CD4-positive, alpha-beta T cell treated with Interleukin-10 for 1 hour (primary cell): ENCODE measurements at places on chromosomes 2 and 18.

- DNase-seq: no peak
Measured at GRCh38 chr18:12309683-12310198, 1.7 kb downstream of the TUBB6 start.

DNA sequence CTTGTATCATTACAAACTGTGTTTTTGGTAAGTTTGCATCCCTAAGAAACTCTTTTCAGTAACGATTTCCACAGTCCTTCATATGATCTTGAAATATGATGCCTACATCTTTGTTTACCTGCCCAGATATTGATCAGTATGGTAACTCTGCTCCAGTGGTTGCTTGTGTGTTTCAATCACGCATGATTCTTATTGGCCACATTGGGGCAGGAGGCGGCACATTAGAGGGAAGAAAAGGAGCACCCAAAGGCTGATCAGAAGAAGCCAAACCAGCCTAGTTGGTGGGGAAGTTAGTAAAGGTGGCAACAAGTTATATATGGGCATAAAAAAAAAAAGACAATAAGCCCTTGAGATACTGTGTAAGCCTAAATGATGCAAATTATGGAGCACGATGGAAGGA lies 158.9 kb downstream of the RHBDD1 start:
- no peak for DNase-seq

DNA sequence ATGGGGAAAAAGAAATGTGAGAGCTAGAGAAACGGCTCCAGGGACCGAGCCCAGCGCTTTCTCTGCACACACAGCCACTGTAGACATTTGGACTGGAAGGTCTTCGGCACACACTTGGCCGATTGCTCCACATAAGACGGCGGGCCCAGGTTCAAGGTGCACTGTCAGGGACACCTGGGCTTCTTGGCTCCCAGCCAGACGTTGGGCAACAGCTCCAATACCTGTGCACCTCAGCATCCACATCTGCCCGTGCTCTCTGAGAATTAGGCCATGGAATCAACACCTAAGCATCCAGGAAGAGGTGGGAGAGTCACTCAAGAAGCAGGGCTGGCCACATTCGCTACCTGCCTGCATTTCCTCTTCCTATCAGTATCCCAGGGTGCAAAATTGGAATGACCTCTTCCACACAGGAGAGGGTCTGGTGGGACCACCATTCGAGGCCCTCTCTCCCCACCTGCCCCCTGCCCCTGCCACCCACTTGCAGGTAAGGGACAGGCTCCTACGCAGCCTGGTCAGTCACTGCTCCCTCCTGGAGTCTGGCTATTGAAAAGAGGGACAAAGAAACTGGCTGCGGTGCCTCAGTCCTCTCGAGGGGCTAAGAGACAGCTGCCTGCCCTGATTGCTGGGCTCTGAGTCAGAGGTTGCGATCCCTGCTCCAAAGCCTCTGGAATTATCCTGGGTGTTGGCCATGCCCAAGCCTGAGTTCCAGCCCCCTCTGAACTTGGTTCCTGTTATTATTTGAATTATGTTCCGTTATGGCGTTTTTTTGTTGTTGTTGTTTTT lies 40.1 kb upstream of the TAF1B start:
- no peak for DNase-seq

- no peak for DNase-seq
Measured at GRCh38 chr18:26818461-26818860, 47.0 kb downstream of the AQP4 start.

DNA sequence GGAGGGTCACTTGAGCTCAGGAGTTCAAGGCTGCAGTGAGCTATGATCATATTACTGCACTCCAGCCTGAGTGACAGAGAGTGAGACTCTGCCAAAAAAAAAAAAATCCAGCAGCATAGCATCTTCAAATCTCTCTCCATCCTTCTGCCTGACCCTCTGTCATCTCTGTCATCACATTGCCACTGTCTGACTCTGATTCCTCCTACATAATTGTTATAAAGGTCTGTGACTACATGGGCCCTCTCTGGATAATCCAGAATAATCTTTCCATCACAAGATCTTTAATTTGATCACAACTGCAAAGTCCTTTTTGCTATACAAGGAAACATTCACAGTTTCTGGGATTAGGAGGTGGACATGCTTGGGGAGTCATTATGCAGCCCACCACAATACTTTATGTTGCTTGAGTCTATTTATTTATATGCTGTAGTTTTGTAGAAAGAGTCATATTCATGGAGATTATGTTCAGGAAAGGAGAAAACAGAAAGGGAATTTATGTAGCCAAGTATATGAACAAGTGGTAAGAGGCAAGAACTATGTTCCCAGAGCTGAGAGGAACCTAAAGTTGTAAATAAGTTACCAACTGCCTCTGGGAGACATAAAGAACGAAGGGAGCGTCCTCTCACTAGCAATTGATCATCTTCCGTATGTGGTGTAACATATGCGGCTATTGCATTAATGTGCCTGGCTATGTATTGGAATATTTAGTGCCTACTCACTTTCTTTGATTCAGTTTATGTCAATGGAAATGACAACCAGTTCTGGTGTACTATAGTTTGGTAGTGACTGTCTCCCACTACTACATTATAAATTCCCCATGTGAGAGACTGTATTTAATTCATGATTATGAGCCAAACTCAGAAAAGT lies 21.5 kb downstream of the RND3 start:
- DNase-seq: no peak

GRCh38 chr2:20122864-20123263 lies 71.4 kb upstream of the LAPTM4A start:
- DNase-seq: no peak

DNA sequence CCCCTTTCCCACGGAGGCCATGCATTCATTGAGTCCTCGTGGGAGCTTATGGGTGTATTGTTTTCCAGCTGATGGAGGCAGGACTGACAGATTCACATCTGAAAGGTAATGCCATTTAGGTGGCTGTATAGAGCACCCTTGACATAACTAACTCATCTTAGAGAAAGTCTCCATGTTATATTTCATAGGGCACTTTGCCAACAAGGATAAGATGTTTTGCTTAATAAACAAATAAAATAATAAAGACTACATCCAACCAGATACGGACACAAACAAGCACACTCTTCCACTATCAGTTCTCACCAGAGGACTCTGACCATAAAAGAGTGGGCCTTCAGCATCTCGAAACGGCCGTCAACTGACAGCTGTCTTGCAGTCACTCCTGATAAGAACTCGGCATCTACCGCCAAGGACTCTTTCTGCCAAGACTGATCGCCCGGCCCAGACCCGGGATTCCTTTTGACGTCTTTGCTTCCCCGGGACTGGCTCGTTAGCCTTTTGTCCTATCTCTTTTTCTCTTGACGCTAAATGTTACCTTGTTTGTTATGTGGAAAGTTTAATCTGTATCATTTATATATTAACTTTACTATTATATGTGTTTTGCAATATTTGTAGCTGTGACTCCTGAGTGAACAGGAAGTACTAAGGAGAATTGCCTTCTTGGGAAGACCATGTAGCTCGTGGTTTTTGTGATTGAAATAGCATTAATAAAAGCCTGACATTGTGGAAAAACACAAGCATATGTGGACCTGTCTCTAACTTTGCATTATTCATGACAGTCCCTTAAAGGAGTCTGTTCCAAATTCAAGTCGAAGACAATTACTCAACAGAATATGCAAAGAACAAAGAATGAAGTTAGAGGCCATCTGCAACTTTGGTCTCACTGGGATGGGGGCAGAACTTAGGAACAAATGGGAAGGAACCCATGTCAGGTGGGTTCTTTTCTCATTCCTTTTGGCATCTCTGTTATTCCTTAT lies 195.1 kb downstream of the LPIN1 start:
- no peak for DNase-seq

DNA sequence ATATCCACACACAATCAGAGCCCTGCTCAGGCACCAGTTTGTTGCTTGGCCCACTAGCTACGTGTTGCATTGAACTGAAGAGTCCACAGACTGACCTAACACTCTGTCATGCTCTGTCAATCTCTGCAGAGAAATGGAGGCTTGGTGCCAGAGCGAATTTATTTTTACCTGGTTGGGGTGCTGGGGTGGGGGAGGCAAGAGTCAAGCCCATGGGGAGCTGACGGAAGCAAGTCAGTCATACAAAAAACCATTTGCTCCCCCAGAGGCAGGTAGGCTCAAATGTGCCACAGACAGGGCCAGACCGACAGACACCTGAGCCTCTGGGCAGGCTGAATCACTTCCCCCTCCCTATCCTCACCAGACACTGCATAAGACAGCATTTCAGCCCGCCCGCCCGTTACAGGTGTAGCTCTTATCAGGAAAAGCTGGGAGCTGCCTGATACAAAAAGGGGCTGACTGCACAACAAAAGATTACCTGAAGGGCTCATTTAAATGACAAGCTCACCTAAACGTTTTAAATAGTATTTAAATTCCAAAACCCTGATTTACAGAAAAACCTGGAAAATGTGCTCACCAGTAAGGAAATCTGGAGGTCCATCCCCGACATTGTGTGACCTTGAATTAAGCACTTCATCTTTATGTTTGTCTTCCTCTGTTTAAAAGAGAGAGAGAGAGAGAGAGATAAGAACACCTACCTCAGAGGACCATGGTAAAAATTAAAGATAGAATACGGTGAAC lies 2.1 kb upstream of the PCBP1 start:
- DNase-seq: peak; percentile 81

DNA sequence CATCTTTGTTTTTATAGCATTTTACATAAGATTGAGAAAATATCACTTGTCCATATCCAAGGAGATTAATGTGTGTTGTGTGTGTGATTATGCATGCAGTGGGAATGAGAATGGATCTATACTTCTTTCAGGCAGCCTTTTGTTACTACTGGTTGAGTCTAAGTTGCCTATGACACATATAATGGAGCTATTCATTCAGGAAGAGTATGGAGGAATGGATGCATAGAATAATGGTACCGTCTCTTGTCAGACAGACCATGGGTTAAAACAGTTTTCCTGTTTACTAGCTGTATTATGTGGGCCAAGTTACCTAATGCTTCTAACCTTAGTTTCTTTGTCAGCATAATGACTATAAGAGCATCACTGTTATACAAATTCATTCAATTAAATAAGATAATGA lies 155.4 kb upstream of the KYNU start:
- DNase-seq: no peak

DNA sequence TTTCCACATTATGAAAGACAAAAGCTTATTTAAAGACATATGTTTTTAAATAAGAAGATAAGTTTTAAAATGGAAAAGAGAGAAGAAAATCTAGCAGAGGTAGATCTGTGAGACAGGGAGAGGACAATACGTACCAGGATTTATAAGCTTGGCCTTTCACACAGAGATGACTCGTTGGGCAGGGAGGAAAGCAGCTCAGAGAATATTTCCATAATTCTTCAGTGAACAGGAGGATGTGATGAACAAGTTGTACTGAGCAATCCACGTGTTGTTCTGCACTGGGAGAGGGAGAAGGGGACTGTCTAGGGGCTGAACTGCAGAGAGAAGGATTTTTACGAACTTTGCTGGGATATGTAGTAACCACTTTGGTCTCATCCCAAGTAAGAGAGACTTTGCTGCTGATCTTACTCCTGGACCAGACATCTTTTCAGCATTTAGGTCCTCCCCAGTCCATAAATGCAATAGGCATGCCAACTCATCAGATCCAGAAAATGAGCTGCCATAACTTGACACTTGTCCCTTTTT lies 162.5 kb upstream of the SETBP1 start:
- DNase-seq: no peak

DNA sequence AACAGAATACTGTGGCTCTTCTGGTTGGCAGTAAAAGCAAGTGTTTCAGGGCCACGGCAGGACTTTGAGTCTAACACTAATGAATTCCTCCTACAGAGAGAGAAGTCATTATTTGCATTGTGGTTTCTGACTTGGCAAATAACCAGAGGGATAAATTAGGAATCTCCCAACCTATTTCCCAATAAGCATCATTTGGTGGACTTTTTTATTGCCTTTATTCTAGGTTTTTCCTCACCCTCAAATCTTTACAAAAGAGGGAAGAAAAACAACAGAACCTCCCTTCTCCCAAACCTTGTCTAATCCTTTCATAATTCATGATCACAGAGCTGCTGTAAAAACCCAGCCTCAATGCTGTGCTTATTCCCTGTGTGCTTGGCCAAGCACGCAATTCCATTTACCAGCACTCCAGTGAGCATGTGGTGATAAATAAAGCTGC lies 179.7 kb downstream of the AGPS start:
- no peak for DNase-seq

- peak; percentile 62 for DNase-seq
Measured at GRCh38 chr2:84849271-84849952, 31.5 kb downstream of the TRABD2A start.

DNA sequence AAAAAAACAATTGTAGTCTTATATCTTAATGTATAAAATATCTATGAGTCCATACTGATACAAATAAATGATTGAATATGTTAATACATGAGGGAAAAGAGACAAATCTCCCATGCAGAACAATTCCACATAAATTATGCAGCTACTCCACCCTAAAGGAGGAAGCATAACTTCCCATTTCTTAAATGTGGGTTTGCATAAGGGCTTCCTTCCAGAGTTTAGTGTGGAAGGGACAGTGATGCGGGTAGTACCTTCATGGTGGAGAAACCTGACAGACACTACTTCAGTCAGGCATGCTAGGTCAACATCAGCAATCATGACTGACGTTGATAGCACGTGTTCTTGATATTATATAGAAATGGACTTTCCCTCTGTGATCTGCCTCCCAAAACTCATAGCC lies 146.9 kb upstream of the STON1 start:
- no peak for DNase-seq

- no peak for DNase-seq
Measured at GRCh38 chr2:209162129-209162528, 261.7 kb upstream of the MAP2 start.

- no peak for DNase-seq
Measured at GRCh38 chr18:6659963-6660725, 69.4 kb upstream of the ARHGAP28 start.

- no peak for DNase-seq
Measured at GRCh38 chr2:31235504-31235902, 1.6 kb downstream of the EHD3 start.

- DNase-seq: no peak
Measured at GRCh38 chr2:69618362-69618761, 25.2 kb downstream of the AAK1 start.

DNA sequence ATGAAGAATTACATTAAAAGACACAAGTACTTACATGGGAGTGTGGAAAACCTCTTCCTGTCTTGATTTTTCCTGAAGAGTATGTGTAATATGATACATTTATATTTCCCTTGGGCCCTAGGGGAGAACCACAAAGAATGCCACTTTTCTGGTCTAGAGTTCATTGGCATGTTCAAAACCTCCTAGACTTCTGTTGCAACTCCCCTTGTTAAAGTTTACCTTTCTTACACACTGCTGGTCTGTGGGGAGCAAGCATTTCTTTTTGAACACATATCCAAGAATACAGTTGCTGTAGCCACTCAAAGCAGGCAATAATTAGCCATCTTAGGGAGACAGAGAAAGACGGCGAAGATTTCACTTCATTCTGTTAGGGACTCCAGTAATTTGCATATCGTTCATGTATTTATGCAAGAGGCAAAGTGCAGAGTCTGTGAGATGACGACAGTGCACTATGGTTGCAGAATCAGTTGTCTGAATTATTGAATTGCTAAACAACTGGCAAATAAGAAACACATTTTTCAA lies 103.5 kb downstream of the NOL4 start:
- DNase-seq: no peak

GRCh38 chr18:73741946-73742345 lies 405.7 kb downstream of the FBXO15 start:
- no peak for DNase-seq

- peak; percentile 93 for DNase-seq
Measured at GRCh38 chr2:177264693-177265587, at the start of gene NFE2L2. TSS of gene NFE2L2 (minus strand) at chr2:177264727. CDS start at chr2:177264576, 151 bp downstream.
